ENCODE measurements at places on chromosomes 12 and 14. TPM values are rescaled to one million over a fixed set of nuclear protein-coding genes. Genes with fewer than 3 reads are reported as not detected.

The ALKBH2 gene
- total RNA-seq, result 19.8 TPM

The LALBA gene
- not detected for total RNA-seq

The NTF3 gene
- total RNA-seq, result 0.09 TPM

The NFE2 gene
- total RNA-seq, result 0.28 TPM

The MGP gene
- total RNA-seq, result 8.0 TPM

The PROX2 gene
- not detected for total RNA-seq

The INSM2 gene
- not detected for total RNA-seq

The RASSF8 gene
- total RNA-seq, result 105 TPM

The E2F7 gene
- total RNA-seq, result 3.9 TPM

The OTX2 gene
- total RNA-seq, result not detected

The GSC gene
- total RNA-seq, result 0.71 TPM

The OTOGL gene
- total RNA-seq, result 0.14 TPM

Measured in smooth muscle cell of bladder (primary cell).